H1 (cell line): ENCODE measurements at places on chromosomes 3 and 15.

DNA sequence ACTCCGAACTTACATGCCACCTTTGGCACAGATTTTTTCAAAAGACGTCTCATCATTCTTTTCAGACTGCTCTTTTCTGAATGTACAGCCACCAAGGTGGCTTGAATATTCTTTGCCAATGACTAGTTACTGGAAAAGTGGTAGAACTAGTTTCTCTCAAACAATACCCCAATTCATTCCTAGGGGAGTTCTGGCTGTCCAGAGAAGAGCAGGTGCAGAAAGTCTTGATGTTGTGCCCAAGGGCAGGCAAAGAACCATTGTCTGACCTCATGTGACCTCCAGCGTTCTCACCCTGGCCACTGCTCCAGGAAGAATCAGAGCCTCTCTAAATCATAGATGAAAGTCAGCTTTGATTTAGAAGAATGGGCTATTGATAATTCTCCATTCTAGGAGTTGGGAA, 5.5 kb downstream of the LMOD3 start:
- no peak overlapping the region for H3K27ac ChIP-seq
- no peak overlapping the region for H3K4me3 ChIP-seq
- H3K27me3 ChIP-seq: no peaks in the 10 kb centered on the region
- H3K36me3 ChIP-seq: no peaks in the 10 kb centered on the region

DNA sequence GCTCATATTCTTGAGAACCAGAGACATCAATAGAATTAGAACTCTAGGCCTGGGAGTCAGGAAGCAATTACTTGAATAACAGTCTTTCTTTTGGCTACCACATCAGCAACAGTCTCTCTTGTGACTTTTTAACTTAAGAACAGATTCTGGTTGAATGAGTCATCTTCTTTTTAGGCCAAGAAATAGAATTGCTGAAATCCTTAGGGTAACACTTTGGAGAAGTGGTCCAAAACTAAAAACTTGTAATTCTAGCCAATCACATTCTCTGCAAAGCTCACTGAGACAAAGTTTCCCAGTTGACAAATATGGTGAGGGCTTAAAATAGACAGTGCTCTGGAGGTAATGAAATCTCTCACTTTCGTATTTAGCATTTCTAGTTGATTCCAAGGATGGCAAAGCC, 238.0 kb downstream of the SHOX2 start:
- H3K4me3 ChIP-seq: no peak overlapping the region
- no peaks in the 10 kb centered on the region for H3K27me3 ChIP-seq
- no peak overlapping the region for H3K27ac ChIP-seq
- DNase-seq: no peak
- no peaks in the 10 kb centered on the region for H3K36me3 ChIP-seq

- DNase-seq: no peak
- H3K27me3 ChIP-seq: no peaks in the 10 kb centered on the region
- H3K36me3 ChIP-seq: no peaks in the 10 kb centered on the region
- peaks cover 6% of the 10 kb centered on the region for H3K4me1 ChIP-seq
- H3K4me3 ChIP-seq: no peak overlapping the region
Measured at GRCh38 chr15:96585484-96586386, 255.2 kb downstream of the NR2F2 start.

GRCh38 chr3:108097322-108098002, 6.6 kb upstream of the CD47 start:
- H3K4me3 ChIP-seq: no peak overlapping the region
- H3K27me3 ChIP-seq: no peaks in the 10 kb centered on the region
- H3K36me3 ChIP-seq: no peaks in the 10 kb centered on the region
- peaks cover 3% of the 10 kb centered on the region; the same call in 1 of the 2 replicates for H3K4me1 ChIP-seq
- no peak for DNase-seq
